ENCODE measurements at places on chromosomes 5 and 9. TPM values are rescaled to one million over a fixed set of nuclear protein-coding genes. Genes with fewer than 3 reads are reported as not detected.
A peak's percentile ranks its signal among the peaks of the same experiment; 100 is the strongest.

- no peak for DNase-seq
These were observed 227.3 kb downstream of the TMEM167A start for GRCh38 chr5:82849885-82850284.

DNA sequence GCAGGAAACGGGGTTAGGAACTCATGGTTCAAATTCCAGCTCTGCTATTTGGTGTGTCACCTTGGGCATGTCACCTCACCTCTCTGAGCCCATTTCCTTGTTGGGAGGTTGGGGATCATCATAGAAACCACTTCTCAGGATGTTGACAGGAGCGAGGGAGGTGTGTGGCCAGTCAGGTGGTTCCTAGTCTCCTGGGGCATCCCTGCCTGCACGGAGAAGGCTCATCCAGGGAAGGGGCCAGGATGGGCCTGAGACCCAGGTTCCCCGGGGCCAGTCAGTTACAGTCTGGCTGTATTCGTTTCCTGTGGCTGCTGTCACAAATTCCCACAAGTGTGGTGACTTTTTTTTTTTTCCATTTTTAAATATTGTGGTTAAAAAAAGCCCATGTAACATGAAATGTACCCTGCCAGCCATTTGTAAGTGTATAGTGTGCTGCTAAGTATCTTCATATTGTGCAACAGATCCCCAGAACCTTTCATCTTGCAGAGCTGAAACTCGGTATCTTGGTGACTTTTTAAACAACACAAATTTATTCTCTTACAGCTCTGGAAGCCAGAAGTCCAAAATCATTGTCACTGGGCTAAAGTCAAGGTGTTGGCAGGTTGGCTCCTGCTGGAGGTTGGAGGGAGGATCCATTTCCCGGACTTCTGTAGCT is 78.7 kb upstream of the UNC5A start:
- DNase-seq: no peak

GRCh38 chr9:12413986-12414385 is 279.2 kb upstream of the TYRP1 start:
- no peak for DNase-seq

GRCh38 chr5:62608529-62609511 is 30.2 kb downstream of the LRRC70 start:
- no peak for DNase-seq

- DNase-seq: no peak
These were observed 400.0 kb downstream of the KIAA0825 start for GRCh38 chr5:94218374-94218773.

DNA sequence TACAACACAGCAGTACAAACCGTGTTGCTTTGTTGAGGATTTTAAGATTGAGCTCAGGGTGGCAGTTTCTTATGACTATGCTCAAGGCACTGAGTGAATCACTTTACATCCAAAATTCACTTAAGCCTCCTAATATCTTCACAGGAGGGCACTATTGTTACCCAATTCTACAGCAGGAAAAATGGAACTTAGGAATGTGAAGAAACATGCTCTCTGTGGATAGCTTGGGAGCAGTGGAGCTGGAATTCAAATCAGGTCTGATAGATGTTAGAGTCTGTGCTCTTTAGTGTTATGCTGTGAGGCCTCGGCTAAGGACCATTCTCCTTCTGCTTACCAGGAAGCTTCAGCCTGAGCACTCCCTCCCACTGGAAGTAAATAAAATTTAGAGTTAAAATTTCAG is 18.7 kb upstream of the HMHB1 start:
- no peak for DNase-seq

DNA sequence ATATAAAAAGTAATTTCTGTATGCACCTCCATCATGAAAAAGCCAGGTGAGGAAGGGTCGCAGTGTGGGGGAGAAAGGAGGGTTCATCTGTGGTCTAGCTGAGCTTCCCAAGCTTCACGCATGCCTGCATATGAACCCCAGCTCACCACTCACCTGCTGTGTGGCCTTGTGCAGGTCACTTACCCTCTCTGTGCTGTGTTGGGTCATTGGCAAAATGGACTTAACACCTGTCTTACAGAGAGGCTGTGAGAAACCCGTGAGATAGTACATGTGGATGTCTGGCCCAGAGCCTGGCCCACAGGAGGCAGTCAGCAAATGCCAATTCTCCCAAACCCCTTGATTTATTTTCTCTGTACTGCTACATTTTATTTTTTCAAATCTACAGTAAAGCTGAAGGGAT is 88.9 kb downstream of the GABBR2 start:
- DNase-seq: no peak

DNA sequence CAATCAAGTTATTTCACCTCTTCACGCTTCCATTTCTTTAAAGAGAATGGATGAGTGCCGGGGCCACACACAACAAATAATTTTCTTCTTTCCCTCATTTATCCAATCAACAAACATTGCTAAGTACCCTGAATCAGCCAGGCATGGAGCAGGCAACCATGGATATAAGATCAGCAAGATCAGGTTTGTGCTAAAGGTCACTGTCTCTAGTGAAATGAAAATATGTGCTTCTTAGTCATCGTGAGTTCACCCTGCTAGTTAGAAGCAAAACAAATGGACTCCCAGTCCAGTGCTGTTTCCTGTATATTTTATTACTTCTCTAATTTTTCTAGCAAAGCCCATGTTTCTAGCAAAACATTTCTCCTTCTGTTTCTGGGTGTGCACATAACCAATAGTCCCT is 629.2 kb downstream of the BNC2 start:
- no peak for DNase-seq

GRCh38 chr5:14569948-14570691 is 11.5 kb upstream of the OTULINL start:
- DNase-seq: no peak

GRCh38 chr5:147404706-147405105 is 105.2 kb downstream of the DPYSL3 start:
- no peak for DNase-seq

DNA sequence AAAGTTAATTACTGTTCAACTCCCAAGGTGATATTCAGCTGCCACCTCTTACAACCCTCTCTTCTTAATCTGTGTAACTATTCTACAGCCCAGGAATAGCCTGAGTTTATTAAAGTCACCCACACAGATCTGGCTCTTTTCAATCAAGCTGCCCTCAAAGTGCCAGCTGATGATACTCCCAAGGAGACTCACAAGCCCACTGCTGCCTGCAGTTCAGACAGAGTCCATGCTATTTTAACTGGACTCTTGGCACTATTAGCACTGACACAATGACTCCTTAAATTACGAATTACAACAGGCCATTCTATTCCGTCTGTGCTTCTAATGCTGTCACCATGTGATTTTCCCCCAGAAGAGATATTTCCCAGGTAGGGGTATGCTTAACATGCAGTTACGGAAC is 26.3 kb downstream of the REEP5 start:
- no peak for DNase-seq

DNA sequence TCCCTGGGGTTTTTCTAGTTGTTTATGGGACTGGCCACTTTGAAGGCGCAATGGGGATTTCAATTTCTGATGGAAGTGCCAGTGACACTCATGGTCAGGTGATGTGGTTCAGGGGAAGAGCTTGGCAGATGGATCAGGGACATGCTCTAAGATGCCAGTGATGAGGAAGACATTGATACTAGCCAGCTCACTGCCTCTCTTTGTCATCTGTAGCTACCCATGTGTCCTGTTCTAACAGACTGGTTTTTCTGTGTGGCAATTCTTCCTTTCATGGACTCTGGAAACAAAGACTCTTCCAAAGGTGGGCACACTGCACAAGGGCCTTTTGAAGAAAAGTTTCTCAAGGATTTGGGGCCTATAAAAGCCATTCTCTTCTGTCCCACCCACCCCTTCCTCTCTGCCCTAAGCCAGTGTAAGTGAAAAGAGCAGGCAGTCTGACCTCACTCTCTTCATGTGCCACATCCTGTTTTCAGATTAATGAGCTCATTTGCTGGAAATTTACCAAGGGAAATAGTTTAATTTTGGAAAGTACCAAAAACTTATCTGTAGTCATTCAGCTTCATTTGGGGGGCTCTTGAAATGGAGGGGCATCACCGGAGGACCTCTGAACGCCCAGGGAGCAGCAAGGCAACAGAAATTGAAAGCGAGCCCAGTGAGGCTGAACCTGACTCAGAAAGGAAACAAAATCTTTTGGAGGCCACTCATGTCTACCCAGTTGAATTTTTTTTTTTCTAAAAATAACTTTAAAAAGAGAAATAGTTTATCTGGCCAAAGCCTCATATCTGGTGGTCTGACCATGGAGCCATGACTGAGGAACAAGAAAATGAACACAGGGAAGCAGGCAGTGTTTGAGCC is 4.9 kb upstream of the TRAF1 start:
- peak; percentile 80 for DNase-seq

DNA sequence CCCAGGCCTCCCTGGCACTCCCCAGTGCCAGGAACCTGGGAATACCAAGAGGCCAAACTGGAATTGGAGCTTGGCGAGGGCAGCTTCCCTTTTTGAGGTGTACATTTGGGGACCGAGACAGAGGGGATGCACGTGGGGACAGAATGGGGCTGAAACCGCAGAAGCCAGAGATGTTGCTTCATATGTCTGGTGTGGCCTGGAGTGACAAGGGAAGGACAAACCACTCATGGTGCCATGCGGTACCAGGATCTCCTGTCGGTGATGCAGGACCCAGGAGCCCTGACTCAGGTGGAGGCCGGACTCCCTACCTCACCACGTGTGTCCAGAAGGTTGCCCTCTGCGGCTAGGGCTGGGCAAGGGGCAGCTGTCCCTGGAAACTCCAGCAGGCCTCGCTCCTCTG is 4.0 kb upstream of the CSF2 start:
- DNase-seq: no peak

- DNase-seq: no peak
These were observed 27.4 kb upstream of the CEP120 start for GRCh38 chr5:123450640-123451039.

- DNase-seq: no peak
These were observed 1.3 kb downstream of the ADRB2 start for GRCh38 chr5:148827723-148828122.

- no peak for DNase-seq
These were observed 320.8 kb downstream of the CCDC171 start for GRCh38 chr9:15873573-15874177.

GRCh38 chr5:174793684-174794328 is 69.4 kb downstream of the MSX2 start:
- DNase-seq: peak; percentile 69

DNA sequence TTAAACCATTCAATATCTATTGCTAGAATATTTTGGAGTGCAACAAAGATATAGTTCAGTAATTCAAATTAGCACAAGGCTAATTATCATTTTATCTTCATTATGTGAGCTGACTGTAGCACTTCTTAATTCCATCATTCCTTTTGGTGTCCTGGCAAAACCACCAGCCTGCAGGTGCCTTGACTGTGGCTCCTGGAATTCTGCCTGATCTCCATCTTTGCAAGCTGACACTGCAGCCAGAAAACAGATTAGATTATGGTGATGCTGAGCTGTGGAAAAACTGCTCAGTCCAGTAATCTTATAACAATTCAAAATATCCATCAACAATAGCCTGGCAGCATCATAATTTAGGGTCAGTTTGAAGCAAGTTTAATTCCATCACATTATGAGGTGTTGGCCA is 919.5 kb downstream of the DTWD2 start:
- DNase-seq: no peak

- no peak for DNase-seq
These were observed 112.5 kb upstream of the CD180 start for GRCh38 chr5:67308988-67309688.

DNA sequence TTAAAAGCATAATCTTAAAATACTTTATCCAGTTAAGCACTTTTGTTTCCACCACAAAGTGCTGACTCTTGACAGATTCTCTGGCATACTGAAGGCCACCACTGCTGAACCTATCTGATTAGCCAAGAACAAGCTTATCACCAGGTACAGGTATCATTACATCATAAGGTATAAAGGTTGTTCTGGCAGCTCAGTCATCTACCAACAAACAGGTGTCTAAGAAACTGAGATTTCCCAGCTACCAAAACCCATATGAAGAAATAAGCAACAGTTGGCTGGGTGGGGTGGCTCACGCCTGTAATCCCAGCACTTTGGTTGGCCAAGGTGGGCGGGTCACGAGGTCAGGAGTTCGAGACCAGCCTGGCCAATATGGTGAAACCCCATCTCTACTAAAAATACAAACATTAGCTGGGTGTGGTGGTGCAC is 5.0 kb downstream of the MTMR12 start:
- no peak for DNase-seq

- peak; percentile 87 for DNase-seq
These were observed 18.7 kb upstream of the RNF130 start for GRCh38 chr5:180090098-180090768.

C5 gene
- 2.7 TPM for total RNA-seq

TMEM252 gene
- total RNA-seq: not detected

C9 gene
- total RNA-seq: not detected

MCIDAS gene
- total RNA-seq: not detected

ADRB2 gene
- total RNA-seq: 0.36 TPM

PHF24 gene
- total RNA-seq: not detected

SH3TC2 gene
- total RNA-seq: not detected

KLHL9 gene
- 15.9 TPM for total RNA-seq

KIF12 gene
- total RNA-seq: not detected
